ENCODE measurements at places on chromosomes 7 and 10. TPM values are rescaled to one million over a fixed set of nuclear protein-coding genes. Genes with fewer than 3 reads are reported as not detected.

The LIPJ gene
- total RNA-seq, result 0.39 TPM

The WNT8B gene
- not detected for total RNA-seq

The OR6B1 gene
- not detected for total RNA-seq

The CCNY gene
- total RNA-seq, result 61.7 TPM

The VSTM4 gene
- total RNA-seq, result not detected

The MACROH2A2 gene
- not detected for total RNA-seq

The AGBL3 gene
- 11.1 TPM for total RNA-seq

The CAV2 gene
- not detected for total RNA-seq

The SEMA4G gene
- total RNA-seq, result 2.2 TPM

- H3K4me3 ChIP-seq, result no peak overlapping the region
- no peak for DNase-seq
- H3K27ac ChIP-seq, result no peak overlapping the region
- H3K27me3 ChIP-seq, result no peaks in the 10 kb centered on the region
- no peaks in the 10 kb centered on the region for H3K36me3 ChIP-seq
These were observed 640.3 kb downstream of the NRG3 start for GRCh38 chr10:82515256-82515655.

- peaks cover 15% of the 10 kb centered on the region for H3K27me3 ChIP-seq
- no peak overlapping the region for H3K27ac ChIP-seq
- H3K4me3 ChIP-seq, result no peak overlapping the region
- H3K36me3 ChIP-seq, result no peaks in the 10 kb centered on the region
- H3K4me1 ChIP-seq, result no peaks in the 10 kb centered on the region
These were observed 50.4 kb downstream of the ADRA2A start for GRCh38 chr10:111127081-111127848.

- no peak overlapping the region for H3K4me3 ChIP-seq
- no peaks in the 10 kb centered on the region for H3K27me3 ChIP-seq
- H3K4me1 ChIP-seq, result no peaks in the 10 kb centered on the region
- no peak for DNase-seq
These were observed 129.6 kb downstream of the DKK1 start for GRCh38 chr10:52443419-52444388.

DNA sequence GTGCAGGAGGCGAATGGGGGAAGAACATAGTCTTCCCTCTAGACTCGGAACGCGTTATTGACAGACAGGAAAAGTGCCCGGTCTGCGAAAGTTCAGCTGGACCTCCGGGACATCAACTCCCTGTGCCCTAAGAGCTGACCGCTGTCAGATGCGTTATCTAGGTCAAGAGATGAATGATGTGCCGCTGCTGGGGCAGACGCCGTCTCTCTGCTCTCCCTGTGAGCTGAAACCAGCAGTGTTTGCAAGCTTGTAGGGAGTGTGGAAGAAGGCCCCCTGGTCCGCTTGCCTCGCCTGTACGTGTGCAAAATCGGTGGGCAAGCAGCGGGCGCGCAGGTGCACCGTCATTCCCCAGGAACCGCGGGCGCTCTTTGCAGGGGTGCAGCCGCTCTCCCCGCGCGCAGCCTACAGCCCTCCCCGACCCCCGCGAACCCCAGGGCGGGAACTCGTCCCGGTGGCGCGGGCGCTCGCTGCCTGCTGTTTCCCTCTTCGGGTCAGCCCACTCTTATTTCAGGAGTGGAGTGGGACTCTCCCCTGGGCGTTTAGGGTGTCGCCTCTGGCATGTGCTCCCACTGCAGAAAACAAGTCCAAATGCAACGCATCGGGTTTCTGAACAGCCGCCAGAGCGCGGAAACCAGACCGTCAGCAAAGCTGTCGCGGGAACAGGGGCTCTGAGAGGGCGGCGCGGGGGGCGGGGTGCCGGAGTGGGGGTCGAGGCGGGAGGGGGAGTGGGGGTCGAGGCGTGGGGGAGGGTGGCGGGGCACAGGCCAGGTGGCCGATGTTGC, 1.8 kb upstream of the PFKFB3 start:
- H3K36me3 ChIP-seq, result no peaks in the 10 kb centered on the region
- no peak overlapping the region for H3K27ac ChIP-seq
- H3K4me1 ChIP-seq, result peaks cover 13% of the 10 kb centered on the region

GRCh38 chr10:123087348-123087747, 48.4 kb upstream of the HMX3 start:
- H3K36me3 ChIP-seq, result no peaks in the 10 kb centered on the region
- H3K4me1 ChIP-seq, result no peaks in the 10 kb centered on the region
- no peaks in the 10 kb centered on the region for H3K27me3 ChIP-seq
- no peak overlapping the region for H3K4me3 ChIP-seq

DNA sequence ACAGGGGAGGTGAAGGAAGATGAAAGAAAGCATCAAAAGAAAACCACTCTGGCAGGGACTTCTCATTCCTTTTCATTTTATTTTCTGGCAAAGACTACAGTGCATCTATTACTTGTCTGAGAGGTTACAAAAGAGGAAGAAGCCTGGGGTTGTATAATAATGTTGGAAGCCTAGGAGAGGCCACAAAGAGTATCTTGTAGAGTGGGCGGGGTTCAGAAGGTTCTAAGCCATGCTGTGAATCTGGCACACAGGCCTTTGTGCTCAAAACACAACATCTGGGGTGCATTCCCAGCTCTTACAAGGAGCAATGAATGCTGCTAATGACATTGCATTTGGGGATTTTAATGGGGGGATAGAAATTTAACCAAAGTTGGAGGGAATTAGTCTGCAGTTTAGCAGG, 49.4 kb downstream of the MRPL32 start:
- no peaks in the 10 kb centered on the region for H3K36me3 ChIP-seq
- DNase-seq, result no peak
- H3K27me3 ChIP-seq, result no peaks in the 10 kb centered on the region
- no peaks in the 10 kb centered on the region for H3K4me1 ChIP-seq
- H3K4me3 ChIP-seq, result no peak overlapping the region

GRCh38 chr10:57830877-57831560, 436.7 kb downstream of the IPMK start:
- no peak overlapping the region for H3K4me3 ChIP-seq
- H3K4me1 ChIP-seq, result no peaks in the 10 kb centered on the region
- H3K27me3 ChIP-seq, result no peaks in the 10 kb centered on the region
- no peak for DNase-seq
- no peaks in the 10 kb centered on the region for H3K36me3 ChIP-seq
